A549 (cell line): ENCODE measurements at places on chromosomes 2 and 18.

- DNase-seq, result no peak
Observed at GRCh38 chr2:234121999-234122398, 71.5 kb downstream of the SPP2 start.

GRCh38 chr18:76619261-76619620 is 124.2 kb upstream of the ZNF516 start:
- no peak for DNase-seq

DNA sequence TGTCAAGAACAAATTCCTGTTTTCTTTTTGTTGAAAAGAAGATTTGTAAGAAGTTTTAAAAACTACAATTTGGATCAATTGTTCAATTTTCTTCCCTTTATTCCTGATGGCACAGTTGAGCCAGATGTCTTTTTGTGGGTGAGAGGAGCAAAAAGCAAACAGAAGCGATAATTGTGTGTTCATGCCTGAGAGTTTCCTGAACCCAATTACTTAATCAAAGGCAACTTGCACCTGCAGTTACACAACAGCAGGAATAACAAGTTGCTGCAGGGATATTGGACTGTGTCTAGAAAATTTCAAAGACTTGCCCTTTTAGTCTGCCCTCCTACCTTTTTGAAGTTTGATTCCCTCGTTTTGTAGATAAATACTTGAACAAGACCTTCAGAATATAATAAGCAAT is 383.6 kb downstream of the DSEL start:
- DNase-seq, result no peak

- no peak for DNase-seq
Observed at GRCh38 chr2:108960006-108960405, 29.0 kb downstream of the EDAR start.

- DNase-seq, result no peak
Observed at GRCh38 chr2:3260959-3261358, 116.7 kb downstream of the EIPR1 start.

GRCh38 chr2:140023291-140023690 is 1243.1 kb upstream of the NXPH2 start:
- no peak for DNase-seq

DNA sequence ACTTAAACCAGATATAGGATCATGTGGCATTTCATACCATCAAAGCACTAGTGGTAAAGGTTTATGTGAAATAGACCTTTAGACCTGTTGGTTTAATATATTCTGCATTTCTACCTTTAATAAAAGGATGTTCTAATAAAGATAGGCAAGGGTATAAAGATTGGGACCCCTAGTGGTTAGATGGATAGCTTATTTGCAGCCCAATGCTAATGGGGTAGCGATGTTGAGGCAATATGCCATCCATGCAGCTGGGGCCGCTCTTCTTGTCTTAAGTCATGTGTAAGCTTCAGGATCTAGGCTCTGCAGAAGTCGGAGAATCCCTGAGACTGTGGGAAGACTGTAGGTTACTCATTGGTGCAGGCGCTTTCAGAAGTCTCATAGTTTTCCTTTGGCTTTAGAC is 114.9 kb downstream of the ICOS start:
- peak; percentile 18 for DNase-seq

GRCh38 chr2:68124321-68124720 is 33.4 kb upstream of the PNO1 start:
- DNase-seq, result no peak

GRCh38 chr18:61635901-61636528 is 256.8 kb downstream of the RNF152 start:
- peak; percentile 16 for DNase-seq

GRCh38 chr2:159840616-159841015 is 42.6 kb upstream of the CD302 start:
- no peak for DNase-seq

DNA sequence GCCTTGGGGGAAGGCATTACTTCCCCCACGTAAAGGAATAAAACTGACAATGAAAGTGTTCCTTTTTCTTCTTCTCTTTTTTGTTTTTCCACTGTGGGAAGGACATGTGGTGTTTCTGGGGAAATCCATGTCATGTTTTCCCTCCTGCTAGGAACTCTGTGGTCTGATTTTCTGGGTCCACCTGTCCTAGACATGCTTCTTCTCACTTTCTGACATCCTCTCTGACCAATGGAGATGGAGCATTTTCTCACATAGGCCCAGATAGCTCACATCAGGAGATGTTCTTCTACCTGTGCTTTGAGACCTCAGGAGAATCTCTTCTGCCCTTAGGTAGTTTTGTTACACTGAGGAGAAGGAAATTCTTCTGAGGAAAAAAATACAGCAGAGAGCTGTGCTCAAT is 252.0 kb upstream of the SIX3 start:
- no peak for DNase-seq

- peak; percentile 55 for DNase-seq
Observed at GRCh38 chr18:57803103-57803969, at the start of gene ATP8B1. Gene ATP8B1 (minus strand): TSS chr18:57803315. CDS start chr18:57731807, 71,508 bp downstream.

- DNase-seq, result no peak
Observed at GRCh38 chr18:65620076-65620696, 130.6 kb upstream of the CDH7 start.

GRCh38 chr2:217340899-217341298 is 481.0 kb upstream of the TNP1 start:
- DNase-seq, result no peak

DNA sequence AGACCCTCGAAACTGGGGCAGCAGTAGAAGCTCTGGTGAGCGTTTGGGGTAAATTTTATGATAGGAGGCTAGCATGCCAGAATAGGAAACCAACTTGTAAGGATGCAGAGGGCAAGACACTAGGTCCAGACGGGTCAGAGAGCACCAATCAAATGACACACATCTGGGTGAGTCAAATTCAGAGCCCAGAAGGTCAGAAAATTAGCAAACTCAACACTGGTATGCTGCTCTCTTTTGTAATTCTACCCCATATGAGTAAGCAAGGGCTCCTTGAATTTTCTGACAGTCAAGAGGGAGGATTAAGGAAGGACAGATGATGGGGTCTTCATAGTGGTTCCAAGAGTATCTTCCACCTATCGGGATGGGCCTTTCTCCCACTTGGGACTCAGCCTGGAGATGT is 209.8 kb downstream of the BCL2 start:
- DNase-seq, result no peak

- no peak for DNase-seq
Observed at GRCh38 chr2:192126426-192126825, 68.3 kb downstream of the TMEFF2 start.

- DNase-seq, result no peak
Observed at GRCh38 chr2:182522405-182522896, 95.6 kb upstream of the PDE1A start.

- no peak for DNase-seq
Observed at GRCh38 chr18:59758106-59758505, 60.9 kb upstream of the CCBE1 start.
